ENCODE measurements at places on chromosomes 1 and 21.

DNA sequence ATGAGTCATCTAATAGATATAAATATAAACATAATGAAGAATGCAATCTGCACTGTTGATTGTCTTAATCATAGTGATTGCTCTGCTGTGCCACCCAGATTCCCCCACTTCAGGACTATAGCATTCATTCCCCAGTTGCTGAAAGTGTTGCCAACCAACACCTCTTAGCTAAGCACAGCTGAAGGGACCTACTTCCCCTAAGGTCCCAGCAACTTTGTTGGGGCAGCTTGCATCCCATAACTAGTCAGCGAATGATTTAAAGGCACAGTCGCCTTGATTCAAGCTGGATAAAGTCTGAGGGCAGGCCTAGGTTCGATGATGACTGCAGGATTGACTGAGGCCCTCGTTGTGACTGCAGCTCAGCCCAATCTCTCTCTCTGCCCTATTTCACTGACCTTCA lies 14.3 kb upstream of the RGS1 start:
- DNase-seq: no peak

DNA sequence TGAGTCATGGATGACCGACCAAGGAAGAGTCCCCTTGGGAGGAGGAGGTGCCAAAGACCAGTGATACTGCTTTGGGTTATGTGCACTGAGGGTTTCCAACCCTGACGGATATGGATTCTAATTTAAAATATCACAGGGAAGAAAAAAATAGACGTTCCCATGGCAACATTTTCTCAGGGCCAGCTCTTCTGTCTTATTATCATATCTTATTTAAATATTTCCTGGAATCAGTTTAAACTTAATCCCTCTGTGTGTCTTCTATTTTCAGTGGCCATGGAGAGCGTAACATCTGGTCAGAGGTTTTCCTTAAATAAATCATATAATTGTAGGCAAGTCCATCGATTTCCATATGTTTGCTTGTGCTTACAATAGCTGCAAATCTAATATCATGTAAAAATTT lies 205.4 kb upstream of the FMN2 start:
- DNase-seq: no peak

- peak; percentile 55 for DNase-seq
Observed at GRCh38 chr21:33976082-33977016, 60.7 kb upstream of the ATP5PO start.

- peak; percentile 49 for DNase-seq
Observed at GRCh38 chr1:201709564-201710295, 119.2 kb upstream of the IPO9 start.

DNA sequence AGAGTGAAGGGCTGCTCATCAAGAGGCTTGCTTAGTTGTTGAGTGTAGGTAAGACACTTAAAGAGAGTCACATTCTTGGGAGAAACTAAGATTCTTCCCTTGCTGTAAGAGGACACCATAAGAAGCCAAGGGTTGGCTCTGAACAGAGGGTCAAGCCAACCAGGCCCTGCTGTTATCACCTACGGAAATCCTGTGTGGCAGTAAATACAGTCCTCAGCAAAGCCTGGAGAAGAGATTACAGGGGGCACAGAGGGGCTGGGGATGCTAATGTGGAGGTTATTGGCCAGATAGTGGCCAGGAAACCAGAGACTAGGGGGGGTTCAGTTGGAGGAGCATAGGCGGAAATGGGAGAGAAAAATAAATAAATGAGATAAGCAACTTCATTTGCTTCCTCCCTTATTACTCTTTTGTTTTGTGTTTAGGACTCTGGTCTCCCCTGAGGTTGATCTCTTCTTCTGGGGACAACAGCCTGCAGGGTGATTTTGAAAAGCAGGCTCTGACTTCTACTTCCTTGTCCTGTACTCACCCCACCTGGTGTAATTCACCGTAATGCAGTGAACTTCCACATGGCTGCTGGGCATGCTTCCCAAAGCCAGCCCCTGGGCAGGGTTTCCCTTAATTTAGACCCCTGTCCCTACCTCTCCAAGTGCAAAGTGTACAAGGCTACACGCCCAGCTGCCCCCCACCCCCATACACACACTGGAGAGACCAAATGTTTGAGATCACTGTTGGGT lies 40.9 kb downstream of the MTARC1 start:
- DNase-seq: no peak

DNA sequence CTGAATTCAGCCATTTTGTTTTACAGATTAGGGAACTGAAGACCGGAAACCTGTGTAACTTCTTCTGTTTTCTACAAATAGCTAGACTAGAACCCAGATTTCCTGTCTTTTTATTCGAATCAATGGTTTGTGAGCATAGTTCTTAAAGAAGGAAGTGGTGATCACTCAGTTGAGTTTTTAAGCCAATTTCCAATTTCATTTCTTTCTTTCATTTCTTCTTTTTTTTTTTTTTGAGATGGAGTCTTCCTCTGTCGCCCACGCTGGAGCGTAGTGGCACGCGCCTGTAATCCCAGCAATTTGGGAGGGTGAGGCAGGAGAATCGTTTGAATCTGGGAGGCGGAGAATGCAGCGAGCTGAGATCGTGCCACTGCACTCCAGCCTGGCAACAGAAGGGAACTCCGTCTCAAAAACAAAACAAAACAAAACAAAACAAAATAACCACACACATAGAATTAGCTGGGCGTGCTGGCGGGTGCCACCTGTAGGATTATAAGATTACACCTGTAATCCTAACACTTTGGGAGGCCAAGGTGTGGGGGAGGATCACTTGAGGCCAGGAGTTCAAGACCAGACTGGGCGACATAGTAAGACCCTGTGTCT lies 3.0 kb upstream of the MDM4 start:
- peak; percentile 30 for DNase-seq

DNA sequence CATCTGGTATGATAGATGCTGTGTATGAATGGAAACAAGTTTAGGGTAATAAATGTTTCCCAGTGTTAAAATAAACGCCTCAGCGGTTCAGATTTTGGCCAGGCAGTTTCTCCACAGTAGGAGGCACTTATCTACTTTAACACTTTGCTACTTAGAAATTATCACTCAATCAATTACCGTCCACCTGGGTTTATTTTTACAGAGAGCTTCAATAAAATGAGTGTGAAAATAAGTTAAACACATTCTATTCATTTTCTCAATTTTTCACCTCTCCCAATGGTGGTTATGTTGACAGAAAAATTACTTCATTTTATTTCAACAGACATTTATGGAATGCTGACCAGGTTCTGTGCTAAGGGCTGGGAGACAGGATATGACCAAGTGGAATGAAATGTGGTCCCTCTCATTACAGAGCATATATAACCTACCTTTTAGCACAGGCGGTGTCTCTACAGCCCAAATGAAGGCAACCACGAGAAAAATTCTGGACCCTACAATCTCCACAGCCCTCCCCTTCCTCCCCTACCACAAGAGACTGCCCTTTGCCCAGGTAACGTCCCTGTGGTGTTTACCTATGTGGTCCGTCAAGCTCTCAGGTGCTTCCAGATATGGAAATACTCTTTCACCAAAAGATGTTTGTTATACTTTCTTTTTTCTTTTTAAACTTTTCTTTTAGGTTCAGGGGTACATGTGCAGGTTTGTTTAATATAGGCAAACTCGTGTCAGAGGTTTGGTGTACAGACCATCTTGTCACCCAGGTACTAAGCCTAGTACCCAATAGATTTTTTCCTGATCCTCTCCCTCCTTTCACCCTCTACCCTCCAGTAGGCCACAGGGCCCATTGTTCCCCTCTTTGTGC lies 105.5 kb downstream of the HLCS start:
- no peak for DNase-seq

GRCh38 chr1:198597690-198598430 lies 41.0 kb upstream of the PTPRC start:
- DNase-seq: no peak
